AG08396 (cell line): ENCODE measurements at places on chromosomes 1 and 21.

GRCh38 chr1:224259986-224260385 lies 70.0 kb downstream of the NVL start:
- DNase-seq = no peak

DNA sequence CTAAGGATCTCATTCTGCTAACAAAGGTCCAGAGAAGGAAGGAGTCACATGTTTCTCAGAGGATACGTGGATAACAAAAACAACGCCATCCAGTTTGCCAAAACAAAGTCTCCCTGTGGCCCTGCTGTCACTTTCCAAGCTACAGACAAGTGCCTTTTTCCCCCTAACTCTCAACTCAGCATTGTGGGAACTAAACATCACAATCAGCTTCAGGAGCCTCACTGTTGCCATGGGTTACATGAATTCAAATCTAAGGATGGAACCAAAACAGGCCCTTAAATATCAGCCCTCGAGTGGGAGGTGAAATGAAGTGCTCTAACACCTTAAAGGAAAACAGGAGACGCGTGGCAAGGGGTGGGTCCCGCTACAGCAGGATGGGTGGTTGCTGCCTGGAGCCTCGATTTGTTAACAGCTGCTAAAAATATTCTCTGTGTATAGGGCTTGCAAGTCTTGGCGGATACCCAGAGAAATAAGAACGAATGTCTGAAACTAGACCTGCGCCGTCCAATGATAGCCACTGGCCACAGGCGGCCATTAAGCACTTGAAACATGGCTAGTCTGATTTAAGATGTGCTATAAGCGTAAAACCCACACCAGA lies 66.4 kb upstream of the SOD1 start:
- DNase-seq = no peak

GRCh38 chr1:31792541-31792940 lies 23.3 kb downstream of the SPOCD1 start:
- DNase-seq = no peak

GRCh38 chr1:39288735-39289465 lies 84.4 kb downstream of the MACF1 start:
- DNase-seq = no peak

GRCh38 chr1:225817611-225818061 lies 7.7 kb downstream of the EPHX1 start:
- peak; percentile 90 for DNase-seq

GRCh38 chr21:15276243-15276642 lies 211.4 kb upstream of the NRIP1 start:
- DNase-seq = no peak

DNA sequence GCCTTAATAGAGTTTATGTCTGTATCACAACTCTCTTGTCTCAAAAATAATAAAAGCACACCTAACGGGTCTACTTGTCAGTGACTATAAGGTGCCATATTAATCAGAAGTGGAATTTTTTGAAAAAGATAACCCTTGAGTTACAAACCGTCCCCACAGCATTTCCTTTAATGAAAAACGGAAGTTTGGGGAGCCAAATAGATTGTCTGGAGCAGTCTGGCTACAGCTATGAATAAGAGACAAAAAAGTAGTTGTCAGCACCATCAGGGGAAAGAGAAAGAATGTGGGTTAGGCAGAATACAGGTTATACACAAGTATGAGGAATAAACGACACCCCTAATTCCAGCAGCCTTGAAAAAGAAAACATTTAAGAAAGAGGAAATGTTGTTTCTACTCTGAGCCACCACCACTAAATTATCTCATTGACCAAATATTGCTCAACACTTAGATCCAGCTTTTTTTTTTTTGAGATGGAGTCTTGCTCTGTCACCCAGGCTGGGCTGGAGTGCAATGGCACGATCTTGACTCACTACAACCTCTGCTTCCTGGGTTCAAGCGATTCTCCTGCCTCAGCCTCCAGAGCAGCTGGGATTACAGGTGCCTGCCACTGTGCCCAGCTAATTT lies 29.4 kb upstream of the USP24 start:
- DNase-seq = no peak

- DNase-seq = peak; percentile 58
These were observed 18.1 kb downstream of the USP48 start for GRCh38 chr1:21764615-21765423.

DNA sequence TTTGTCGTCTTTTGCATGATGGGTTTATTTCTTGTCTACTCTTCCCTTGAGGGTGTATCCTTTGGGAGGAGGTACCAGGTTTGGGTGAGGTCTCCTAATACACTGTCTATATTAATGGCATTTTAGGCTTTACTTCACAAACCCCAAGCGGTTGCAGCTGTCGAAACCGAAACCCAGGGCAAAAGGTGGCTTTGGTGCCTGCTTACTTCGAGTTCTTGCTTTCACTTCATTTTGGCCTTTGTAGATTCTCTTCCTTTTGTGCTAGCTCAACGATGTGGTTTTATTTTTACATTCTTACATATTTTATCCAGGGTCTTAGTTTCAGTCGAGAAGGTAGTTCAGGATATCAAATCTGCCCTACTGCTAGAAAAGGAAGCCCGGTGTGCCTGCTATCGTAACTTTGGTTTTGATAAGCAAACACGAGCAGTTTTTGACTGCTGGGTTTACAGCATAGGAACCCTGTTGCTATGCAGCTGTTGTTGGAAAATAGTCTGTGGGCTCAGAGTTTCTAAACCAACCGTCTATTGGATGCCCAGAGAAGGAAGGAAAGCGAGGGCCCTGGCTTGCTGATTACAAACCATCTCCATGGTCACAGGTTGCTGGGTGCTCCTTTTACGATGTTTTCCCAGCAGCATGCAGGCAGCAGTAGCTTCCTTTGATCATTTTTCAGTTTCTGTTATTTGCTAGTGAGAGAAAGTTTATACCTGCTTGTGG lies 9.8 kb upstream of the TSPAN2 start:
- DNase-seq = peak; percentile 63

GRCh38 chr1:24643363-24644099 lies 429 bp downstream of the SRRM1 start:
- DNase-seq = peak; percentile 53

DNA sequence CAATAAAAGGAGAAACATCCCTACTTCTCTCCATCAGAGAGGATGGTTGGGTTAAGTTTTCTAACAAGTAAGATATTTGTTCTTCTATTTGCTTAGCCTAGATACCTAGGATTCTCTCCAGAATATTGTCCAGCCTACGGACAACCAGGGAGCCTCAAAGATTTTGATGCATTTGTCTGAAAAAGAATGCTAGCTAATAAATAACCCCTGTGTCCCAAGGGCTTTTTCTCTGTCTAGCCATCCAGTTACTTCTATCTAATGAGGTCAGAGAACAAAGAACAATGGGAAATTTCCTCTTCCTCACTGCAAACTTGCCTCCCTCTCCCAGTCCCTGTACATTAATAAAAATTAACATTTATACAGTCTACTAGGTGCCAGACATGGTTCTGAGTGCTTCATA lies 810 bp downstream of the RGS5 start:
- DNase-seq = no peak
